ENCODE measurements at places on chromosomes 4 and X. TPM values are rescaled to one million over a fixed set of nuclear protein-coding genes. Genes with fewer than 3 reads are reported as not detected.

TAF7L gene
- 0.21 TPM for total RNA-seq

TSPAN6 gene
- total RNA-seq = 25.5 TPM

GAK gene
- 50.5 TPM for total RNA-seq

ANXA3 gene
- total RNA-seq = 321 TPM

SLAIN2 gene
- total RNA-seq = 18.6 TPM

ADH1A gene
- not detected for total RNA-seq

TCP11X2 gene
- total RNA-seq = not detected

XAGE1A gene
- total RNA-seq = not detected

GPRASP3 gene
- total RNA-seq = 1.7 TPM
